Activated T-helper 17 cell treated with anti-CD3 and anti-CD28 coated beads, Interleukin-2, amount 50 U/mL, for 72 hours (primary cell): ENCODE measurements at places on chromosomes 2 and 18.

GRCh38 chr18:49894517-49895226 lies 81.3 kb upstream of the ACAA2 start:
- no peak for ATAC-seq

- ATAC-seq: no peak
These were observed 13.2 kb downstream of the ADRA2B start for GRCh38 chr2:96103187-96103601.

DNA sequence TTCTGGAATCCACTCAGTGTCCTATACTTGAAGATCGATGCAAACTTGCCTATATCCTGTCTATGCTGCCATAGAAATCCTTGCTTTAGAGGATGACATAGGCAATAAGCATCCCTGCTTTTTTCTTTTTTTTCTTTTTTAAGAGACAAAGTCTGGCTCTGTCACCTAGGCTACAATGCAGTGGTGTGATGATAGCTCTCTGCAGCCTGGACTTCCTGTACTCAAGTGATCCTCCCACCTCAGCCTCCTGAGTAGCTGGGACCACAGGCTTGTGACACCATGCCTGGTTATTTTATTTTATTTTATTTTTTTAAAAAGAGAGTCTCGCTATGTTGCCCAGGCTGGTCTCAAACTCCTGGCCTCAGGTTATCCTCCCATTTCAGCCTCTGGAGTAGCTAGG lies 76.9 kb downstream of the LBH start:
- ATAC-seq: no peak

DNA sequence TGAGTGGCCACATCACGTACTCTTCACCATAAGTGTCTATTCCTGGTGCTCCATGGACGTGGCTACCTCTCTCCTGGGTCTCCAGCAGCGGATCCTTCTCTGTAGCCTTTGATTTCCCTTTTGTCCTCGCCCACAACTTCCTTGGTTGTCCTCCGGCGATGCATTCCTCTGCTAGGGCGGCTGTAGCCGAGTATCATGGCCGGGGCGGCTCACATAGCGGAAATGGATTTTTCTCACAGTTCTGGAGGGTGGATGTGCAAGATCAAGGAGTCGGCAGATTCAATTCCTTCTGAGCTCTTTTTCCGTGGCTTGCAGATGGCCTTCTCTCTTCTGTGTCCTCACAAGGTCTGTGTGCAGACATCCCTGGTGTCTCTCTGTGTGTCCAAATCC lies 35.7 kb downstream of the ACKR3 start:
- ATAC-seq: no peak

DNA sequence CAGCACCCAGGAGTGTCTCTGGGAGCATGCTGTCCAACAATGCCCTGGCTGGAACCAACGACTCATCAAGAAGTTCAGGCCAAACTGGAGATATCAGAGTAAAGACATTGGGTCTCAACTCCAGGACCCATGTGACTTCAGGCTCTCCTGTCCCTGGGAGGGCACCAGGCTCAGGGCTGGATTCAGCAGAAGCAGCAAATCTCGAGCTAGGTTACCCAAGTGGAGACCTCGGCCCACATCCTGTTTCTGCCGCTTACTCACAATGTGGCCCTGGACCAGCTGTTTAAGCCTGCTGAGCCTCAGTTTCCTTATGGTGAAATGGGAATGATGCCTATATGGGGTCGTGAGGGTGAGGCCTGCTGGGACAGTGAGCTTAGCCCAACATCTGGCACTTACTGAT lies 9.3 kb upstream of the OTOF start:
- no peak for ATAC-seq

- no peak for ATAC-seq
These were observed 214.4 kb downstream of the L3MBTL4 start for GRCh38 chr18:6200204-6200774.

DNA sequence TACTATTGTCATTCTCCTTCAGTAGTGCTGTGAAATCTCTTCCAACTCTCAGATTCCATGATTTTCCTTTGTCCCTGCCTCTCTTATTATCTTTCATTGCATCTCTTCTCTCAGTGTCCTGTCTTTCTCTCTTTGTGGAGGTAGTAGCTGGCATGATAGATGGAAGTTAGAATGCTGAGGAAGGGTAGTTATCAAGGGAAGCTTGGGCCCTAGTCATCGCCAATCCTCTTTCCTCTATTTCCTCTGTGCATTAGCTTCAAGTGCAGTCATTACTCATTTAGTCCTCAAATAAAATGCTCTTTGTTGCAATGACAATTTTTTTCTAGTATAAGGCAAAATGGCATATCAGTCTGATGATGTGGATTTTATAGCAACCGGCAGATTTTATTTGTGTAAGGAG lies 207.7 kb downstream of the CAMKMT start:
- ATAC-seq: no peak

- ATAC-seq: no peak
These were observed 205.2 kb upstream of the APCDD1 start for GRCh38 chr18:10249270-10249669.

DNA sequence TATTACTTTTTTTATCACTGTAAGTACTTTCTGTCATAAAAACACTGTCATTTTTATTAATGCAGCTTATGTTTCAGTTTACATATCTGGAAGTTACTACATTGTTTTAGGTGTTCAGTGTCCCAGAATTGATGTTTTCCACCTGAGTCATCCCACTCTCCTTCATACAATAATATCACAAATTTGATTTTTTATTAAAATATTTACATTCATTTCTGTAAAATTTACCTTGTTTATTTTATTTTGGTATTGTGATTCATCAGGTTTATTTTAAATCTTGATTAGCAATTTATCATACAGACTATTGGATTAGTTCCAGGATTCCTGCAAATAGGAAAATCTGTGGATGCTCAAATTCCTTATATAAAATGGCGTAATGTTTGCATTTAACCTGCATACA lies 1662.9 kb downstream of the SUCLG1 start:
- no peak for ATAC-seq

GRCh38 chr18:21911551-21911950 lies 171.0 kb downstream of the MIB1 start:
- no peak for ATAC-seq

DNA sequence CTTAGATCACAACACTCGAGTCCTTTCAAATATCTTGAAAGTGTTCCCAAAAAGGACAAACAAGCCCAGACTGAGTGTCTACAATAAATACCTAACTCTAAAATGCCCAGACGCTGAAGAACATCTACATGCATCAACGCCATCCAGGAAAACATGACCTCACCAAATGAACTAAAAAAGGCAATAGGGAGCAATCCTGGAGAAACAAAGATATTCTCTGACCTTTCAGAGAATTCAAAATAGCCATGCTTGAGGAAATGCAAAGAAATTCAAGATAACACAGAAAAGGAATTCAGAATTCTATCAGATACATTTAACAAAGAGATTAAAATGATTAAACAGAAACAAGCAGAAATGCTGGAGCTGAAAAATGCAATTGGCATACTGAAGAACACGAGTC lies 61.2 kb upstream of the CHN1 start:
- no peak for ATAC-seq

DNA sequence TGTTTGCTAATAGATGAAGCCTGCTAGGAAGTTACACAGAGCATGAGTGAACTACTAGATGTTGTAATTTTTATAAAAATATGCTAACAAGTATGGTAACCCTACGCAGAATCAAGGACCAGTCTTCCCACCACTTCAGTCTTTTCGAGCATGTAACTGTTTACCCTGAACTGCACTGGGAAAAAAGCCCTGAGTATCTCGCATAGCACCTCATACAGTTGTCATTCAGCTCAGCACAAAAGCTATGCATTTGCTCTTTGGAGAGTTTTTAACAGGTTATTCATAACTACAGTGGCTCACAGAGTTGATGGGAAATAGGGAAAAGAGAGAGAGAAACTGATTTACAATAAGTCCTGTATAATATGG lies 42.7 kb downstream of the DYNC1I2 start:
- no peak for ATAC-seq

DNA sequence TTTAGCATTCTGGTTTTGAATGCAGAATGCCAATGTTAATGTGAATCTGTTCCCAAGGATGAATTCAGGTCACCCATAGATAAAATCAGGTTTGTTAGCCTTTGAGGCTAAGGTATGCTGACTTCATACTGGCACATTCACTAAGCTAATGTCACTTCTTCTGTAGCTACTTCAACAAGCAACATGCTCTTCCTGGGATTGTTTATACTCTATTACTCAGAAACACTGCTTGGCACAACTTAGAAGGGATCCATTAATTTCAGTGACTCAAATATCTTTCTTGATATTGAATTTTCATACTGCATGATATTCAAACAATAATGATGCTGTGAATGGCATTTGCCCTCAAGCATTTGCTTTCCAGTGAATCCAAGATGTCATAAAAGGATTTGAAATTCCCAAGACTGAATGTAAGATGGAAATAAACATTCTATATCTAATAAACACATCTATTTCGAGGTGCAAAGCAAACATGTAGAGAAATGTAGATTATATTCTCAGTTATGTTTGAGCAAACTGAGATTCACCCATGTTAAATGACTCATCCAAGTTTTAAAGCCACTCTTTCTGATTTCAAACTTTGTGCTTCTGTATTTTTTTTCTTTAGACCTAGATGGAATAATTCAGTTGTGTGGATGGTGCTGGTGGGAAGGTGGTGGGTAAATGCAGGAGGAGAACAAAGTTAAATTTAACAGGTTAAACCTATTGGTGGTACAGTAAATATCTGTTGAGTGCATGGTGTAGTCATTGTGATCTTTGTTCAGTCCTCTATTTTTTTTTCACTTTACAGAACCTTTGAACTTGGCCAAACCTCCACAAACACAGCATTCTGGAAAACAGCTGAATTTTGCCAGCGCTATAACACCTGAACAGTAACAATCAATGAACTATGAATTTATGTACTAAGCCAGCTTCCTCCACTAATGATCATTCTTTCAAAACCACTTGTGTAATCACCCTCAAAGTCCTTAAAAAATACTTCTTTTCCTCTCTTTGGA lies 162.1 kb upstream of the XIRP2 start:
- ATAC-seq: no peak

DNA sequence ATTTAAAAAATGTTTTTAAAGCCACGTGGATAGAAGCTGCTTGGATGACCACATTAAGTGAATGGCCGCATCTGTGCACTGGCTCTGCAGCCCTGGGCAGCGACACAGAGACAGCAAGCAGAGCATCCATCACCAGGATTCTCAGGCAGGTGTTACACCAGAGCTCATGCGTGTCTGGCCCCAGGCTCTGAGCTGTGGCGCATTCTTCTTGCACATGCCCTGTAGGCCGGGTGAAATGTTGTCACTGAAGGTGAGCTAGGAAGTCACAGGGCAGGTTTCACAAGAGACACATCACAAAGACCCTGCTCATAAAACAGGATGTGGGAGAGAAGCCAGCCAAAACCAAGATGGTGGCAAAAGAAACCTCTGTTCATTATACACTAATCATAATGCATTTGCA lies 8.4 kb upstream of the PXDN start:
- no peak for ATAC-seq

GRCh38 chr2:135951041-135951583 lies 34.3 kb downstream of the DARS1 start:
- ATAC-seq: no peak

DNA sequence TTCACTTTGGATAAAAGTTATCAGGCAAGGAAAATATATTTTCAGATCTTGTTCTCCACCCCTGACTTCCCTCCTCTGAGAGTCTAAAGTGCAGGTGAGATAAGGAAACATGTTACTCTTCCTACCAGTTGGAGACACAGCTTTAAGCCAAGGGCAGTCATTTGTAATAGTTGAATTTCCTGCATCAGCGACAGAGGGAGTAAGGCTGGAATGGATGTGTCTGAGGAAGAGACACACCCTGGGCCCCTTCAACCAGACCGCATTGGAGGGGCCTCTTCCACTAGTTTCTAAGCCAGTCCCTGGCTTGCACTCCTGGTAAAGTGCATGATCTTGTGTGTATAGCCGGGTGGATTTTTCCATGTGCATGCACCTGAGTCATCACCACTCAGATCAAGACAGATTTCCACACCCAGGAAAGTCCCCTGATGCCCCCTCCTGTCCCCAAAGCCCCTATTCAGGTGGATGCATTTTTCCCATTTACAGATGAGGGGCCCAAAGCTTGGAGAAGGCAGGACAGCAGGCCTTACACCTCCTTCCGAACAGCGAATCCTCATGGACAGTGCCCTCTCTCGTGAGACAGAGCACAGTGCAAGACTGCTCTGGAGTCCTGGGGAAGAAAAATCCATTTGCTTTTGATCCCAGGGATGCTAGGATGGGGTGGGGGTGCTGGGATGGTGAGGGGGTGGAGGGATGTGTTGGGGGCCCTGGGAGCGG lies 66.7 kb upstream of the SH3RF3 start:
- no peak for ATAC-seq

DNA sequence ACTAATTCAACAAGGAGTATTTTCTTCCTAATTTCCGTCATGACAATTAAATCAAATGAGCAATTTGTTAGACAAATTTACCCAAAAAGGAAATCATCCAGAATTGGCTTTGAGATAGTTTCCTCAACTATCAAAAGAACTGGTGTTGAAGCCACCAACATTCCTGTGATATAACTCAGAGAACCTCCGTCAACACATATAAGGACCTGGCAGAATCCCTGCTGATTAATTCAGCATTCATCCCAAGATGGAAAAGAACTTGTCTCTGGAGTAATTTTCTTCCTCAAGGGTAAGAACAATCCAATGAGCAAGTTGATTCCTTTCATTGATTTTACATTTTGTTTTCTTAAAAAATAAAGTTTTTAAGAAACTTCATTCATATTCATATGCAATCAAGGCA lies 62.0 kb downstream of the MBD2 start:
- no peak for ATAC-seq

DNA sequence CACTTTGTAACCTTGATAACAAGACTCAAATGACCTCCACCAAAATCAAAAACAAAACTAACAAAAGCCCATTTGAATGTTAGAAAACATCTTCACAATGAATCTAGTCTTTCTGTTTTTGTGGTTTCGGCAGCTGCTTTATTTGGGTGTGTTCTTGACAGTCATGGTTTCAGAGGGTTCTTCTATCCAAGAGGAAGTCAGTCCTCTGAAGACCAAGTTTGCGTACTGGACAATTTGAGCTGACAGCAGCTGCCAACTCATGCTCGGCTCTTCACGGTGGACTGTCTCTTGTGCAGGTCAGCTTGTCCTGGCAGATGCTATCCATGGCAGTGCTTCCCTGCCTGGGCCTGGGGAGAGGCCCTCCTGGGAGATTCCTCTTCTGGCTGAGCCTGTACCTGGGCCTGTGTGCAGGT lies 91.0 kb downstream of the TMEM17 start:
- ATAC-seq: peak; percentile 34

DNA sequence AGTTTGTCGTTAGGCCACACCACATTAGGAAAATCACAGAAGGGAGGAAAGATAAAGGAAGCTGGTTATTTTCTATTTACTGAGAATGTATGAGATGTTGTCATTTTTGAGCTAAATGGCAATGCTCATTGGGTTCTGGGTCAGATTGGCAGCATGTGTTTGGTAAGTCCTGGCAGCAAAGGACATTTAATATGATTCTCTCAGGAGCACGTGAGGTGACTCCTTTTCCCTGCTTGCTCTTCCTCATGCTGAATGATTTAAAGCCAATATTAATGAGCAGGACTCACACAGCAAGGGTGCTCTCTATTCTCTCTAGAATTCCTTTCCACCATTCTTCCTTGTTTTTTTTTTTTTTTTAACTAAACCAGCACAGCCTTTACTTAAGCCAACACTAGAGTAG lies 298.2 kb downstream of the XIRP2 start:
- ATAC-seq: no peak

GRCh38 chr2:223835701-223836532 lies 1.5 kb downstream of the AP1S3 start:
- no peak for ATAC-seq

GRCh38 chr18:7979714-7980113 lies 412.6 kb downstream of the PTPRM start:
- ATAC-seq: no peak

GRCh38 chr2:86623494-86624266 lies at the start of gene RNF103:
Gene RNF103, minus strand, starts transcription at chr2:86623865. Its CDS starts 979 bp downstream, at chr2:86622886.
- ATAC-seq: peak; percentile 91
